ENCODE measurements at places on chromosomes 1 and 21. TPM values are rescaled to one million over a fixed set of nuclear protein-coding genes. Genes with fewer than 3 reads are reported as not detected.

The LCE3E gene
- total RNA-seq, result not detected

The MPL gene
- 0.82 TPM for total RNA-seq

The TTC22 gene
- 0.14 TPM for total RNA-seq

GRCh38 chr1:116201911-116202310, 90.7 kb downstream of the MAB21L3 start:
- peaks cover 7% of the 10 kb centered on the region for H3K27me3 ChIP-seq
- H3K36me3 ChIP-seq, result no peaks in the 10 kb centered on the region
- no peak for DNase-seq
- no peak overlapping the region for H3K4me3 ChIP-seq
- H3K27ac ChIP-seq, result no peak overlapping the region

DNA sequence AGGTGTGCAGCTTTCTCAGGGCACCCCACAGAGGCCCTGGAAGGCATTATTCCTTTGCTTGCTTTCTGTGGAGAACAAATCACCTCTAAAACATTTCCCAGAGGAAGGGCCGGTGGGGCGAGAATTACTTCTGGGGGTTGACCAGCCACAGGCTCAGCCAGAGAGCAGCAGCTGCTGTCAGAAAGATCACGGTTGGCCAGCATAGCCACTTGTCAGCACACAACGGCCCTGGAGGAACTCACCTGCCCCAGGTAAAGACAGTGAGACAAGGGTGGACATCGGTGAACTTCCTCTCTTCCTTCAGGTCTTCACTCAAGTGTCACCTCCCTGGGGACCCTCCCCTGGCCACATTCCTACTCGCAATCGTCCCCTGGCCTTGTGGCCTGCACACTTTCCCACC, 69.5 kb upstream of the CLDN14 start:
- H3K27me3 ChIP-seq, result peaks cover 48% of the 10 kb centered on the region
- H3K36me3 ChIP-seq, result no peaks in the 10 kb centered on the region

- H3K27ac ChIP-seq, result no peak overlapping the region
- H3K4me3 ChIP-seq, result no peak overlapping the region
- DNase-seq, result no peak
- peaks cover 61% of the 10 kb centered on the region for H3K27me3 ChIP-seq
These were observed 37.3 kb downstream of the CAMK2N1 start for GRCh38 chr1:20448671-20449071.

- no peaks in the 10 kb centered on the region for H3K36me3 ChIP-seq
- H3K27ac ChIP-seq, result no peak overlapping the region
- no peaks in the 10 kb centered on the region for H3K27me3 ChIP-seq
- no peak overlapping the region for H3K4me3 ChIP-seq
These were observed 8.2 kb upstream of the CAP1 start for GRCh38 chr1:40032240-40032891.

Data from left ventricle myocardium inferior (tissue), 1 donor.